ENCODE measurements at places on chromosomes 5 and 9.

DNA sequence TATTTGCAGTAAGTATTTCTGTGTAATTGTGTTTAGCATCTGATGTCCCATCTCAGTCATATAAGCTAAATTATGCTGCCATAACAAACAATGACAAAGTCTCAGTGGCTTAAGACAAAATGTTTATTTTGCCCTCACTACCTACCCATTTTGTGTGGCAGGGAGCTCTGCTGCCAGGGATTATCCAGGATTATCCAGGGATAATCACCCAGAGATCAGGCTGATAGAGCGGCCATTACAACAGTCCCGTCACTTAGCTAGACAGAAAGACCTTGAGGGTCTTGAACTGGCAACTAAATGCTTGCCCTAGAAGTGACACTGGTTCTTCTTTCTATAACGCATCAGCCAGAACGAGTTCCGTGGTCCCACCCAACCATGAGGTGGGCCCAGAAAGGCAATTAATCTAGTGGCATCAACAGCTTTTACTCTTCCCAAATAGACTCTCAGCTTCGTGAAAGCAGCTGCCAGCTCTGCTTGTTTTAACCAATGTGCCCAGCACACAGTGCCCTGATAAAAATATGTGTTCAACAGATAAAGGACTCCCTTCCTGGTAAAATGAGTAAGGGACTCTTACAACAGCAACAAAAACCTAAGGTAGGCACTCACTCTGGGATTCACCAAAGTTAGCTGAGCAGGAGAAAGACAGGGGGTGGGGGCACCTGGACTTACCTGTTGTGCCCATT, 22.8 kb downstream of the CCDC69 start:
- DNase-seq = no peak
- H3K4me3 ChIP-seq = no peak overlapping the region
- H3K36me3 ChIP-seq = no peaks in the 10 kb centered on the region
- no peak overlapping the region for H3K27ac ChIP-seq
- no peaks in the 10 kb centered on the region for H3K27me3 ChIP-seq
- H3K4me1 ChIP-seq = no peaks in the 10 kb centered on the region

GRCh38 chr5:169789417-169789940, 152.4 kb downstream of the DOCK2 start:
- H3K4me3 ChIP-seq = no peak overlapping the region
- no peak overlapping the region for H3K27ac ChIP-seq
- DNase-seq = no peak
- H3K4me1 ChIP-seq = no peaks in the 10 kb centered on the region

DNA sequence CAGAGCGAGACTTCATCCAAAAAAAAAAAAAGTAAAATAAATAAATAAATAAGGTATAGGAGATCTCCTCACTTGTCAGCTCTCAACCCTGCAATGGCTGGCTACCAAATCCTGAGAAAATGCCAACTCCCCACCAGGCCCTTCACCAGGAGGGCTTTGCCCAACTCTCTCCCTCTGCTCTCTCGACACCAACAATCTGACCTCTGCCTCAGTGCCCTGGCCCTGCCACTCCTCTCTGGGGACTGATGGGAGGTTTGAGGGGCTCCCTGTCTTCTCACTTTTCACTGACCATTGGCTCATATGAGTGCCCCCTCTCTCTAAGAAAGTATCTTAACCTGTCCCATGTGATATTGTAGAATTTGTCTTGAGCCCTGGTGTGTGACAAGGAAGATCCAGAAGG, 52.6 kb upstream of the SH3PXD2B start:
- H3K27me3 ChIP-seq = peaks cover 23% of the 10 kb centered on the region
- no peak overlapping the region for H3K4me3 ChIP-seq
- H3K4me1 ChIP-seq = peaks cover 8% of the 10 kb centered on the region
- H3K27ac ChIP-seq = no peak overlapping the region

DNA sequence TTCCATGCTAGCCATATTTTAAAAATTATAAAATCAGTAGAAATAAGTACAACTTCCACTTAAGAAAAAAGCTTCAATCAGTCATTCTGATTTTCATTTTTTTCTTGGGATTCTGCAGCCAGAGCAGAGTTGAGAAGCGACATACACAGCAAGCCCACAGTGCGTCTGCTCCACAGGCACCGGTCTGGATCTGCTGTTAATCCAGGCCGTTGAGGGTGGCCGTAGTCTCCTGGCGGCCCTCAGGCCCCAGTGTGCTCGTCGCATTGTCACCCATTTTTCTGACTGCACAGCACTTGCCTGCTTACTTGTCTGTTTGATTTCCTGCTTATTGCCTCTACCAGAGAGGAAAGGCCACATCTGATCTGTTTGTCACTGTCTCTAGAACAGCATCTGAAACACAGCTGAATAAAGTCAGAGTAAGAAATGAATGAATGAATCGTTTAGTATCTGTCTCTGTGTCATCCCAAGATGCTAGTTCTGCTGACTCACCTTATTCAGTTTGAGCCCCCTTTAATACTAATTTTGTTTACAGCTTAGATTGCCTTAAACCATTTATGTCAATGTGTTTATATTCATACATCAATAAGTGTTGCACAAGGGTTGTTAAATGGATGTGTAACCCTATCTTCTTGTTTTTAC, 11.6 kb upstream of the ASPN start:
- no peaks in the 10 kb centered on the region for H3K4me1 ChIP-seq
- DNase-seq = no peak
- no peak overlapping the region for H3K4me3 ChIP-seq
- H3K27me3 ChIP-seq = no peaks in the 10 kb centered on the region
- no peak overlapping the region for H3K27ac ChIP-seq

- no peaks in the 10 kb centered on the region for H3K36me3 ChIP-seq
- no peaks in the 10 kb centered on the region for H3K27me3 ChIP-seq
- DNase-seq = no peak
- H3K27ac ChIP-seq = no peak overlapping the region
- H3K4me1 ChIP-seq = peaks cover 22% of the 10 kb centered on the region
Measured at GRCh38 chr9:84935528-84936117, 266.1 kb downstream of the NTRK2 start.

GRCh38 chr5:93748875-93749397, 7.5 kb upstream of the POU5F2 start:
- no peak overlapping the region for H3K27ac ChIP-seq
- no peak overlapping the region for H3K4me3 ChIP-seq
- H3K36me3 ChIP-seq = no peaks in the 10 kb centered on the region
- DNase-seq = no peak
- H3K27me3 ChIP-seq = no peaks in the 10 kb centered on the region

DNA sequence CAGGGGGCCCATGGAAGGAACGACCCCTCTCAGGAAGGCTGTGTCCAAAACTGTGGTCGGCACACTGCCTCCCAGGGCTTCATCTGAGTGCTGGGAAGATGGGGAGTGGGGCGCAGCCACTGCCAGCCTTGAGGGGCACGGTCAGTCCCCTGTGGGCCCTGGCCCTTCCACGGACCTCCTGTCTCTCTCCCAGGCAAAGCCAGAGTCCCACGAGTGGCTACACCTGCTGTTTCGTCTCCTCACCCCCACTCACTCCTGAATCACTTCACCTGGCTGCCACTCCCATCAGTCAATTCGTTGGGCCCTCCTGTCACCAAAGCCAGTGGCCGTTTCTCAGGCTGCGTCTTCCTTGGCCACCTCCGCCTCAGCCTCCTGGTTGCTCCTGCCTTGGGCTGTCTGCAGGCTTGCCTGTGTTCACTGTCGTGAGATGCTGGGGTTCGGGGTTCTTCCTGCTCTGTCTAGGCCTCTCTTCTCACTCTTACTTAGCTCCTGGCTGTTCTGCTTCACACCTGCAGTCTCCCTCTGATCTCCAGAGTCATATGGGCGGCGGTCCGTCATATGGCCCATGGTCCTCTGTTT, 58.8 kb upstream of the RNF130 start:
- no peak for DNase-seq
- no peaks in the 10 kb centered on the region for H3K36me3 ChIP-seq
- no peak overlapping the region for H3K4me3 ChIP-seq
- H3K27me3 ChIP-seq = peaks cover 3% of the 10 kb centered on the region
- H3K27ac ChIP-seq = 0 out of 2 replicates have a peak overlapping the region, but pooled peaks have one; percentile 3
- H3K4me1 ChIP-seq = peaks cover 6% of the 10 kb centered on the region

DNA sequence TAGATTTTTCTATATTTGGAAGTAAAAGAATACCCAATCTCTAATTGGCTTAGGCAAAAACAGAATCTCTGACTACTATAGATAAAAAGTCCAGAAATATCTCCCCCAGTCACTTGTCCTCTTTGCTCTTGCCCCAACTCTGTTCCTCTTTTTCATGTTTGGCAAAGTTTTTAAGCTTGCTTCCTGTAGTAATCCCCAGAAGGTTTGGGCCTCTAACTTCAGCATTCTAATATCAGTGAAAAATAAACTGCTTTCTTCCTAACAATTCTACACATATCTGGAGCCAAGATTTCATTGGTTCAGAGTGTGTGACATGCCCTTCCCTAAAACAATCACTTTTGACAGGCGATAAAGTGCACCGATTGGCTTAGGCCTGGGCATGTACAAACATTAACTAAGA, 1680.3 kb downstream of the MAT2B start:
- H3K36me3 ChIP-seq = peaks cover 17% of the 10 kb centered on the region
- DNase-seq = no peak
- no peak overlapping the region for H3K27ac ChIP-seq
- H3K27me3 ChIP-seq = no peaks in the 10 kb centered on the region
- H3K4me1 ChIP-seq = peaks cover 8% of the 10 kb centered on the region

- H3K4me1 ChIP-seq = no peaks in the 10 kb centered on the region
- no peak for DNase-seq
- H3K27ac ChIP-seq = no peak overlapping the region
- no peak overlapping the region for H3K4me3 ChIP-seq
- no peaks in the 10 kb centered on the region for H3K36me3 ChIP-seq
Measured at GRCh38 chr5:56003179-56003578, 8.4 kb upstream of the IL6ST start.

- H3K36me3 ChIP-seq = peaks cover 7% of the 10 kb centered on the region
- H3K27me3 ChIP-seq = peaks cover 14% of the 10 kb centered on the region
- no peak overlapping the region for H3K4me3 ChIP-seq
- no peak for DNase-seq
- peaks cover 5% of the 10 kb centered on the region for H3K4me1 ChIP-seq
- H3K27ac ChIP-seq = no peak overlapping the region
Measured at GRCh38 chr5:135609981-135610380, 31.2 kb upstream of the CXCL14 start.

DNA sequence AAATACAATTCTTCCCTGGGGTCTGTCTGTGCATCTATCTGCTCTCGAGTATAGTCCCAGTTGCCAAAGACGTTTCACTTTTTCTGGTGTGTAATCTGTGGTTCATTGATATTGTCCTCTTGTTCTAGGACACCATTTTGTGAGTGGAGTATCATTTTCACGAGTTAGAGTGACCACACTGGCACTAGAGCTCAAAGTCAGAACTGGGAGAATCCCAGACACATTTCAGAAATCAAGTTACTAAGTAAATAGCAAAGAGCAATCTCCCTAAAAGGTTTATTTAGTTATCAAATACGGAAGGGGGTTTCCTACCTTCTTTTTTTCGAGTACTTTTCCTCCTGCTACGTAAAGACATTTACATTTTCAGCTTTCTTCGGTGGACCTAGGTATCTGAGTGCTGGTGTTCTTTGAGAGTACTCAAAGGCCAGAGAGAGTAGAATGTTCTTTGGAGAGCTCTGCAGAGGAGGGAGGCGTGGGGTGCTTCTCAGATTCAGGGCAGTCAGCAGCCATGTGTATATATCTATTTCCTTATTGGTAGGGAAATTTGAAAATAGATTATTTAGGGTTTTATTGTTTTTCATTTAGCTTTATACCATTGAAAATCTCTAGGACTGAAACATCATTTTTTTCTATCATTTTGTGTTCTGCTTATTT, 8.9 kb upstream of the HSPA9 start:
- no peak overlapping the region for H3K27ac ChIP-seq
- peaks cover 2% of the 10 kb centered on the region for H3K4me1 ChIP-seq
- no peaks in the 10 kb centered on the region for H3K36me3 ChIP-seq

DNA sequence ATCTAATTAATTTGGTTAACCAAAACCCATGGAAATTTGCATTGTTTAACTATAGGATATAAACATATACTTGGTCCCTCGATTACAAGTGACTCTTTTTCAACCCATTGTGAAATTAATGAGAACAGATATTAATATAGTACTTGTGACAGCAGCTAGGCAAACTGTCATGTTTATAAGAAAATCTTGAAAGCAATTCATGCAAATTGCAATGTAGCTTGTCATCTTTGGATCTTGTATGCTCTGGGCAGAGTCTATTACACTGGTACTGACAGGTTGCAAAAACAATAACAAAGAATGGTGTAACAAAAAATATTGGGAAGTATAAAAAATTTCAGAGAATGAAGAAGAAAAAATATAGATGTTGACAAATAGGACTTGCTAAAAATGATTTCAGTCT, 941.0 kb downstream of the DNAH5 start:
- H3K4me3 ChIP-seq = no peak overlapping the region
- no peak overlapping the region for H3K27ac ChIP-seq
- DNase-seq = no peak
- H3K27me3 ChIP-seq = no peaks in the 10 kb centered on the region
- H3K4me1 ChIP-seq = no peaks in the 10 kb centered on the region
- H3K36me3 ChIP-seq = no peaks in the 10 kb centered on the region

DNA sequence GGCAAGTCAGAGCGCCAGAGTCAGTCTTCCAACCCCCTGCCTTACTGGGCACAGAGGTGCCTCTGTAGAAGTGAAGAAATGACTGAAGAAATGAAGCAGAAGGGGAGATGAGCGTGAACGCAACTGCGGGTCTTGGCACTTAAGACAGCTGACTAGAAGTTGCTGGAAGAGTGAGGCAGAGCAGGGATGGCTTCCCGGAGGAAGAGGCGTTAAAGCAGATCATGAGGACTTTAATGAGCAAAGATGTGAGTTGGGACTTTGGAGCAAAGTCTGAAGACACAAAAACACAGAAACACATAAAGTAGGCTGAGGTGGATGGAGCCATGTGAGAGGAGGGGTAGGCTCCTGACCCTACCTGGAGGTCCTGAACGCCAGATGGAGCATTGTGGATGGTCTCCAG, 7.2 kb downstream of the AQP3 start:
- DNase-seq = no peak
- H3K4me1 ChIP-seq = peaks cover 27% of the 10 kb centered on the region
- H3K27ac ChIP-seq = no peak overlapping the region
- no peaks in the 10 kb centered on the region for H3K36me3 ChIP-seq
- H3K27me3 ChIP-seq = no peaks in the 10 kb centered on the region

GRCh38 chr9:89023740-89024139, 32.5 kb downstream of the S1PR3 start:
- H3K4me1 ChIP-seq = peaks cover 19% of the 10 kb centered on the region
- no peak overlapping the region for H3K4me3 ChIP-seq
- H3K27me3 ChIP-seq = no peaks in the 10 kb centered on the region
- DNase-seq = no peak
- no peak overlapping the region for H3K27ac ChIP-seq

DNA sequence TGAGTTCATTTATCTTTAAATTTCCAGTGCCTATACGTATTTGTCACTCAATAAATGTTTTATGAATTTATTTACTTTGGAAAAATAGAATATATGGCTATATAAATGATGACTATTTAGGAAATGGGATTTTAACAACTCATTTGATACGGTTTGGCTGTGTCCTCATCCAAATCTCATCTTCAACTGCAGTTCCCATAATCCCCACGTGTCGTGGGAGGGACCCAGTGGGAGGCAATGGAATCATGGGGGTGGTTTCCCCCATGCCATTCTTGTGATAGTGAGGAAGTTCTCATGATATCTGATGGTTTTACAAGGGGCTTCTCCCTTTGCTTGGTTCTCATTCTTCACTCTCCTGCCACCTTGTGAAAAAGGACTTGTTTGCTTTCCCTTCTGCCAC, 187.6 kb upstream of the EFNA5 start:
- DNase-seq = no peak
- H3K4me1 ChIP-seq = no peaks in the 10 kb centered on the region
- no peaks in the 10 kb centered on the region for H3K27me3 ChIP-seq
- no peak overlapping the region for H3K4me3 ChIP-seq

GRCh38 chr5:82290005-82290404, 11.9 kb upstream of the RPS23 start:
- no peaks in the 10 kb centered on the region for H3K36me3 ChIP-seq
- H3K4me3 ChIP-seq = no peak overlapping the region
- peaks cover 12% of the 10 kb centered on the region for H3K27me3 ChIP-seq
- DNase-seq = no peak

Measured in WTC11 (cell line).